ENCODE measurements at places on chromosomes 4 and X.

DNA sequence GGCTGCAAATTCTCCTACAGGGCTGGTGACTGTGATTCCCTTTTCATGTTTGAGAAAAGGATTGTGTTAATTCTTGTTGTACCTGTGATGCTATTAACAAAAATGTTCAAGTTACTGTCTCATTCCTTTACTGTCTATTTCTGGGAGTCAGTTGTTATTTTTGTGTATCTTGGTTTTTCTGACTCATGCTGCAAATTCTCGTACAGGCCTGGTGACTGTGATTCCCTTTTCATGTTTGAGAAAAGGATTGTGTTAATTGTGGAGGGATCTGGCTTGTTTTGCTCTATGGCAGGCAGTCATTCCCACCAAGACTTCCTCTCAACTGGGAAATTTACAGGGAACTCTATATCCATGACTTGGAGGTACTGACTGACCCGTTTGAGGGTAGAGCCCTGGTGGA is 693.4 kb upstream of the INTU start:
- DNase-seq: no peak

GRCh38 chrX:46703980-46704379 is 54.9 kb downstream of the SLC9A7 start:
- no peak for DNase-seq

- DNase-seq: no peak
These were observed 1567.9 kb upstream of the TENM3 start for GRCh38 chr4:180675359-180675650.

DNA sequence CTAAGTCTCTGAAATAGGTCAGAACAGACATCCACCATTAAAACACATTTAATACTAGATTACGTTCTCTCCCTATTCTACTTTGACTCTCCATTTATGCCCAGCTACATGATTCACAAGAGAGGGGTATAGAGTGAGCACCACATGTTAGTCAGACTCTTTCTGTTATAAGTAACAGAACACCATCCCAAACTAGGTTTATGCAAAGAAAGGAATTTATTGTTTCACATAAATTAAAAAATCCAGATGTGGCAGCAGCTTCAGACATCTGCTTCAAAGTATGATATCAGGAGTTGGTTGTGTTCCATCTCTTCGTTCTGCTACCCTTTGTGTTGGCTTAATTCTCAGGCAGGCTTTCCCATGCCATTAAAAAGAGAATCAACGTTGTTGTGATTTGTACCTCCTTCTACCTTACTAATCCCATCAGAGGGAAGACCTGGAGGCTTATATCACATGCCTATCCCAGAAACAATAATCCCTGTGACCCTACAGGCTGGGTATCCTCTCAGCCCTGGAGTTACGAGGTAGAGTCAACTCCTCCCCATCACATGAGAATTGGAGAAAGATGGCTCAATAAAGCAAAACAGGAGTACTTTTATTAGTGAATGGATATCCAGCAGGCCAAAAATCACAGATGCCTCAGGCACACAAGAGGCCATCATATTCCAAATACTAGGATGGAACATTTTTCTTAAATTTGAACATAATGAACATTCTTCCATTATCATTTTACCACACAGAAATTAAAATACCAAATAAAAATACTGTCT is 163.2 kb downstream of the SLC7A11 start:
- DNase-seq: no peak

DNA sequence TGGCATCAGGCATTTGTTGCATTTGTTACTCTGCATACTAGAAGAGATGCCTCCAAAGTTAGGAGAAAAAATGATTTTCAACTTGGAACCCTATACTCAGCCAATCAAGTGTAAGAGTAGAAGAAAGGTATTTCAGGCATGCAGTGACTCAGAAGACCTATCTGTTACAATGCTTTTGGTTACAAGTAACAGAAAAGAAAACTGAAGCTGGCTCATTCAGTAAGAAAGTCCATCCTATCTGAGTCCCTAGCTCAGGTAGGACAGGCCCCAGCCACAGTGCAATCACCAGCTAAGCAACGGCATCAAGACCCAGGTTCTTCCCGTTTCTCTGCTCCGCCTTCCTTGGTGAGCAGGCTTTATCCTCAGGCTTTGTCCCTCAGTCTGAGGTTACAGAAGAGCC is 23.3 kb downstream of the MECP2 start:
- DNase-seq: no peak

- DNase-seq: no peak
These were observed 10.5 kb upstream of the TLR3 start for GRCh38 chr4:186058253-186058979.

GRCh38 chrX:15158736-15159406 is 111.0 kb downstream of the ASB9 start:
- no peak for DNase-seq

- no peak for DNase-seq
These were observed 1240.7 kb downstream of the C4orf33 start for GRCh38 chr4:130336585-130337217.

DNA sequence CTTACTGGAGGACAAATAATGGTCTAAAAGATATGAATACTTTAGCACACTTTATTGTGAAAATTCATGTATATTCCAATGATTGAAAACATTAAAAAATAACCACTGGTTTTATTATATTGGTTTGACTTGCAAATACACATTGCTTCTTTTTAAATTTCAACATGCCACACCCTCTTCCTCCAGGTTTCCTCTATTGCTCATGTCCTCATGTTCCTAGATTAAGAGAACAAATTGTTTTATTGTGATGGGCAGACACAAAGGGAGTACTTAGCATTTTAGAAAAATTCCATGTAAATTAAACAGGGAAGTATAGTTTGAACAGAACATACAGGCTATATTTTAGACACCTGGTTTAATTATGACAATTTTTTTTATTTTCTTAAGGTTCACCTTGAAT is 230.6 kb upstream of the GPRIN3 start:
- DNase-seq: no peak

DNA sequence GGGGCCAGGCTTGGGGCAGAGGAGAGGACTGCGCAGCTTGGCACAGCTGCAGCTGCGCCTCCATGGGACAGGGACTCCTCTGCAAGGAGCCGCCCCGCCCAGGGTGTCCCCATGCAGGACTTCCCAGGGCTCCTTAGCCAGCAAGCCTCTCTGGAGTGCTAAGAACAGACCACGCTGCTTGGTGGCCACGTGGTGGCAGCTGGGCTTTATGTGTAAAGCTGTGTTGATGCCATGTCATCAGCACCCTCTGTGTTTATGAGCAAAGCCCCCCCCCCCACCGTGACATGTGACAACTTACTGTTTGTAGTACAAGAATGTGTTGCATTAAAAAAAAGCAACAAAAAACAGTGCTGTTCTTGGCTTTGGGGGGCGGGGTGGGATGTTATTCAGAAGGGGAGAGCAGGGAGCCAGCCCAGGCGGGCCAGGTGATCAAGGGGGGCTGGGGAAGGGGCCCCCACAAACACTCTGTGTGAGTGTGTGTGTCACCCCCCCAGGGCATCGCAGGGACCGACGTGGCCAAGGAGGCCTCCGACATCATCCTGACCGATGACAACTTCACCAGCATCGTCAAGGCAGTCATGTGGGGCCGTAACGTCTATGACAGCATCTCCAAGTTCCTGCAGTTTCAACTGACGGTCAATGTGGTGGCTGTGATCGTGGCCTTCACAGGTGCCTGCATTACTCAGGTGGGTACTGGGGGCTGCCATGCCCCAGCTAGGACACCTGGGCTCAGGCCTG is 40.3 kb downstream of the ATP2B3 start:
- DNase-seq: no peak

DNA sequence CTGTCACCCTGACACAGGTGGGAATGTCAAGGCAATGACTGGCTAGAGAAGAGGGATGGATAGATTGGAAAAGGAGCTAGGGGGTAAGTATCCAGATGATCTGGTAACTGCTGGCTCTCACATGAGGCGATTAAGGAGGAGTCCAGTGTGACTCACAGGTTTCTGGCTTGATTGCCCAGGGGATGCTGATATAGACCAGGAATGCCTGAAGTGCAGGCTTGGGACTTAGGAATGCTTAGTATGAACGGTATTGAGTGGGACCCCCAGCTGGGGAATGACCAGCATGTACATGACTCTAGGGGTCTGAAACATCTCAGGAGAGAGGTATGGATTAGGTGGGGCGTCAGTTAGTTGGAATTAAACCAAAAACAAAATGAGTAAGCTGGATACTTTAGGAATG is 65.8 kb upstream of the PRPS1 start:
- DNase-seq: no peak

- DNase-seq: no peak
These were observed 300.9 kb upstream of the HS3ST1 start for GRCh38 chr4:11729548-11729947.

DNA sequence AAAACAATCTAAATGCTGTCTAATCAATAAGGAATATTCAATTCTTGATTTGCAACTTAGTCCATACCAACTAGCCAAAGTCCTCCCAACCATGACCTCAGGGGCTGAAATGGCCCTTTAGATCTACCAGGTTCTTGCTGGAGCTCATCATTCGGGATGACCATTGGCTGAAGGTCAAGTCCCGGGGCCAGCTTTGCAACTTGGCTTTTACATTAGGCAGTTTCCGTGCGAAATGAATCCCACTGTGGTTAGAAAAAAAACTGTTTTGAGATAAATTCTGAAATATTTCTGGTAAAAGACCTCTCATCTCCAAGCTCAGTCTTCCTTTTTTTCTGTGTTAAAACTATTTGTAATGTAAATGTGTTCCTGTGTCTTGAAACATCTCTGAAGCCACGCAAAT is 178.6 kb downstream of the TENM3 start:
- DNase-seq: no peak

- DNase-seq: no peak
These were observed 39.8 kb downstream of the IRF2 start for GRCh38 chr4:184434501-184435066.

DNA sequence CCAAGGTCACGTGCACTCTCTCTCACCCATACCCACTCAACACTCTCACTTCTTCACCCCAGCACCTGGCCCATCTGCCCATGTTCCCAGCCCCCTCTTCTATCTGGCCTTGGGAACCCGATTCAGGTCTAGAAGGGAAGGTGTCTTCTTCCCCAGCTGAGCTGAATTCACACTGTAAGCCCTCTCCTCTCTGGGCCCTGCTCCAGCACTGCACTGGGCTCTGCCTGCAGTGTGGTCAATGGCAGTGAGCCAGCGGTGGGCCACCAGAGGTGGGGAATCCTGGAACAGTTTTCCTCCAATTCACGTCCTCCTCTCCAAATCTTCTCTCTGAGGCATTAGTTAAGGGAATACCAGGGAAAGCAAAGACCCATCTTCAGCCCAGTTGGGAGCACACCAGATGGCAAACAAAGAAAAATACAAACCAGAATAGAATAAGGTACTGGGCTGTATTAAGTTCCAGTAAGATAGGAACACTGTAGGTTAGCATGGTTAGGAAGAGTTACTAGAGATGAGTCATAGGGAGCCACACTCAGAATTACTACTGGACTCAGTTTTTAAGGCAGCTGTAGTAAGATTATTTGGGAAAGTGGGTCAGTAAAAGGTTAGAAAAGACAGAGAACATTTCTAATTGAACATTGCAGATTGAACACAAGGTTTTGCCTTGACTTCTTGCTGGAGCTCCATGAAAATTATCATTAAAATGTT is 5.0 kb downstream of the AWAT2 start:
- no peak for DNase-seq

DNA sequence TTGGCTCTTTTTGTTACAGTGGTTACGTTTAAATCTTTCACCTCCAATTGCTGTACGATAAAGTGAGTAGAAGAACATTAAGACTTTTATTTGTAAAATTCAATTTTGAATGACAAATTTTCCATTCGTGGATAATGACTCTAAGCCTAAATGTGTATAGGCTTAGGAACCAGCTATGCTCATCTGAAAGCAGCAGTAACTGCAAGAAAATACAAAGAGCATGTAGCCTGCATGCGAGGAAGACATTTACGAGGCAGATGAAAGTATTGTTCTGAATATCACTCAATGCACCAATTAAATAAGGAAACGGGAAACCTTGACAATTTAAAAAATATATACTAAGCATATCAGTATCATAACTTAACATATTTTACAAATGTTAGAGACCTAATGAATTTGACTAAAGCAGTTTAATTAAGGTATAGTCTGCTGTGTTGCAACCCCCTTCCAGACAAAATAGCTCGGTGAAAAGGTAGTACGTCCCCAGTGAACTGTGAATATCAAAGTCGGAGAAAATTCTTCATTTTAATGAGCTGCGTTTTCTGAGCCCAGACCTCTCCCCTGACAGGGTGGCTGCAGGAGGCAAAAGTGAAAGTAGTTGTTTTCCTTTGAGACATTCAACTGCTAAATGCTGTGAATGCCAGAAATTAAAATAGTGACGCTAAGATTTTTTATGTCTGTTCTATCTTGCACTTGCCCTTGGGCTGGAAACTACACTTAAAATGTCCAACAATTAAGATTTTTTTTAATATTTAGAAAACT is 1236.5 kb upstream of the TENM3 start:
- no peak for DNase-seq

DNA sequence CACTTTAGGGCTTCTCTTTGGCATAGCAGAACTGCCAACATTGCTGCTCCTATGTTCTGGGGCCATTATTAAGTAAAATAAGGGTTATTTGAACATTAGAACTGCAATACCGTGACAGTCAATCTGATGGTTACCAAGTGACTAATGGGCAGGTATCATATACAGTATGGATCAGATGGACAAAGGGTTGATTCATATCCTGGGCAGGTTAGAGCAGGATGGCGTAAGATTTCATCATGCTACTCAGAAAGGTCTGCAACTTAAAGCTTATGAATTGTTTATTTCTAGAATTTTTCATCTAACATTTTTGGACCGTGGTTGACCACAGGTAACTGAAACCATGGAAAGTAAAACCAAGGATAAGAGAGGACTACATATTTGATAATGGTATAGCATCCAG is 40.9 kb downstream of the BRCC3 start:
- DNase-seq: no peak

GRCh38 chrX:75131973-75132627 is 24.0 kb downstream of the ABCB7 start:
- no peak for DNase-seq

DNA sequence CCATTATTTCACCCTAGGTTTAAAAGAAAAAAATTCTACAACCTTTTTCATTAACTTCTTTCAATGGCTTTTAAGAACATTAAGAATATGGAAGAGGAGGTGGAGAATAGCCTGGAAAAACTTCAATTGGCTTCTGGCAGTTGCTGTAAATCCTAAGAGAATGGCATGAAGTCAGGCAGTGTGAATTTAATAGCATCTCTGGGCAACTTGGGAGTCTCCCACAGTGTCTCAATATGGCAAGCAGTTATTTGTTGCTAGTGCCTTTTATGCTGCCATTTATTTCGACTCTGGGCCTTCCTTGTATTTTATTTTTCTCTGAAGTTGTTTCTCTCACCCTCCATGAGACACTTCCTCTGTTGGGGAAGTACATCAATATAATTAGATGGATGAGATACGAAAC is 322.1 kb downstream of the CBLL2 start:
- DNase-seq: no peak

GRCh38 chrX:155028129-155028528 is 1.5 kb downstream of the FUNDC2 start:
- no peak for DNase-seq

GRCh38 chr4:76696109-76696508 is 201.8 kb downstream of the SOWAHB start:
- DNase-seq: no peak

- peak; percentile 76 for DNase-seq
These were observed 104.2 kb downstream of the AFF1 start for GRCh38 chr4:87038837-87039615.

- DNase-seq: no peak
These were observed 126.9 kb upstream of the GPRIN3 start for GRCh38 chr4:89434364-89434988.

GRCh38 chr4:37533286-37534033 is 152.7 kb downstream of the RELL1 start:
- DNase-seq: no peak

GRCh38 chr4:3712112-3712805 is 53.9 kb upstream of the ADRA2C start:
- DNase-seq: no peak

- no peak for DNase-seq
These were observed 132.6 kb downstream of the PACRGL start for GRCh38 chr4:20832826-20833225.
